NCI-H510A (cell line): ENCODE measurements at places on chromosomes 2 and 18.

DNA sequence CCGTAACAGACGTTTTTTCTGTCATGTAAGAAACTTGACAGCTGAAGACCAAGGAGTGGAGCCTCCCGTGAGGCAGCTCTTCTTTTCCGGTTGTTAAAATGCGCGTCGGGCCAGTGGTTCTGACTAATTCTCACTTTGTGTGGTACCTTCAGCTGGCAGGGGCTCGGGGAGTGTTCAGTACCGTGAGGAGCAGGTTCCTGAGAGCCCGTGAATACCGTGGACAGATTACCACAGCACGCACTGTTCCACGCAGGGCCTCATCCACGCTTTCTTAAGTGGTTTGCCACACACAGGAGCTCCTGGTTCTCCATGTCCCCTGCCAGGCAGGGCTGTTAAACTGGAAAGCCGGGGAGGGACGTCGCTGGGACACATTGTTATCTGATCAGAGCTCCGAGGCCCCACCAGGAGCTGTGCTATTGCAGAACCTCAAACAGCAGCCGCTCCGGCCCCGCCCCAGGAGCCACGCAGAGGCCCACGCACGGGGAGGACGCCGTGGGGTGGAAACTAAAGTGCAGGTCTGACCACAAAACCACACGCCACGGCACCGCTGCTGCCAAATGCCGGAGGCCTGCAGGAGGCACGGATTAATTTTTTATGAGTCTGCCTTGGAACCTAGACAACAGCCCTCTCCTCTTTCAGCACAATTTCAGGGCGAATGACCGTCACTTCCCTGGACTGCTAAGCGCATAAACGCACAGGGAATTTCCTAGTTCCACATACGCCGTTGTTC lies 43.3 kb downstream of the NFATC1 start:
- DNase-seq = no peak

DNA sequence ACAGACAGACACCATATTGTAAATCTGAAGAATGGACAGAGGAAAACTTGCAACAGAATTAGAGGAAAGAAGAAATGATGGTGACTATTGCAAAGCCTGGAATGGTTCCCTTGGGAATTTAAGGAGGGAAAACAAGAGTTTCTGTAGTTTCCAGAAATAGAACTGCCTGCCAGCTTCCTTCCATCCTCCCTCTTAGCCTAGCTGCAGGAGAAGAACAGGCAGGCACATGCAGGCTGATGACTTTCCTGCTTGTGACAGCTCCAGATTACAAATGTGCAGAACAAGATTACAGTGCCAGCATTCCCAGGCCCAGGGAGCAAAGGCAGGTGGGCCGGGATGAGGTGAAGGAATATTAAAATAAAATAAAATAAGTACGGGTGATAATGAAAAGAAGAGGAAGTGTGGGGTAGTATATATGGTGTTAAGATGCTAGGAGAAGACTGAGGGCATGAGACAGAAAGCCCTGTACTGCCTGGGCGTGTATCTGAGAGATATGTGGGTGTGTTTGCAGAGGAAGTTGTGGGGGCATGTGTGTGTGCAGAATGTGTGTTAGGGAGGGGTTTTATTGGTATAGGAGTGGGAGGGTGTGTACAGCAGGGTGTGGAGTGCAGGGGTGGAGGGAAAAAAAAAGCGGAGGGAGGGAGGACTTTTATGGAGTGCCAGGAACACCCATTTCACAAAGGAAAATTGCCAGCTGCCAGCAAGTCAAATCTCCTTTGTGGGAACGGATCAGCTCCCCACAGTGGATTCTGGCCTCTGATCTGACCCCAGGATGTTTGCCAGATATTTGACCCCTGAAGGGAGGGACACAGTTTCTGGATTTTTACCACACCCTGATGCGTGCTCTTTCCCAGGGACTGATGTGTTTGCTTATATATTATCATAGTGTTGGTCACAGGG lies 43.9 kb upstream of the NEMP2 start:
- DNase-seq = no peak

DNA sequence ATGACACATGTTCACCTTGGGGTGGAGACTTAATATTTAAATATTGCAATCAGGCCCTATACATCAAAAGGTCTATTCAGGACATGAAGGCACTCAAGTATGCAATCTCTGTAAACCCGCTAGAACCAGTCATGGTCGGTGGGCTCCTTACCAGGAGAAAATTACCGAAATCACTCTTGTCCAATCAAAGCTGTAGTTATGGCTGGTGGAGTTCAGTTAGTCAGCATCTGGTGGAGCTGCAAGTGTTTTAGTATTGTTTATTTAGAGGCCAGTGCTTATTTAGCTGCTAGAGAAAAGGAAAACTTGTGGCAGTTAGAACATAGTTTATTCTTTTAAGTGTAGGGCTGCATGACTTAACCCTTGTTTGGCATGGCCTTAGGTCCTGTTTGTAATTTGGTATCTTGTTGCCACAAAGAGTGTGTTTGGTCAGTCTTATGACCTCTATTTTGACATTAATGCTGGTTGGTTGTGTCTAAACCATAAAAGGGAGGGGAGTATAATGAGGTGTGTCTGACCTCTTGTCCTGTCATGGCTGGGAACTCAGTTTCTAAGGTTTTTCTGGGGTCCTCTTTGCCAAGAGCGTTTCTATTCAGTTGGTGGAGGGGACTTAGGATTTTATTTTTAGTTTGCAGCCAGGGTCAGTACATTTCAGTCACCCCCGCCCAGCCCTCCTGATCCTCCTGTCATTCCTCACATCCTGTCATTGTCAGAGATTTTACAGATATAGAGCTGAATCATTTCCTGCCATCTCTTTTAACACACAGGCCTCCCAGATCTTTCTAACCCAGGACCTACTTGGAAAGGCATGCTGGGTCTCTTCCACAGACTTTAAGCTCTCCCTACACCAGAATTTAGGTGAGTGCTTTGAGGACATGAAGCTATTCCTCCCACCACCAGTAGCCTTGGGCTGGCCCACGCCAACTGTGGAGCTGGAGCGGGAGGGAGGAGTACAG lies 108.1 kb downstream of the XRCC5 start:
- no peak for DNase-seq

DNA sequence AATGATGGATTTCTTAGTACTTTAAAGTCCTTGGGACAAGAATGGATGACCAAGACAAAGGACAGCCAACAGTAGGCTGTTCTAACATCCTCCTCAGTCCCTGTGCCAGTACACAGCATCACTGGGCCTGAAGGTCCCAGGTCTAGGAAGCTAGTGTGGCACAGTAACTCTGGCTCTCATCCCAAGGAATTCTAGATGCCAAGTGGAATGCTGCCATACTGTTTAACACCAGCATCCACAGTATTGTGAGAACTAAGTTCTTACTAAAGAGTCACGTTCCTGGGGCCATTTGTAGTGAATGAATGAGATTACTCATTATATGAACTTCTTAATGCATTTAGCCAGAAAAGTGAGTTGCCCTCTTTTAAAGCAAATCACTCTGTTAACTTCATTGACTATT lies 68.2 kb upstream of the LYPD1 start:
- no peak for DNase-seq

- no peak for DNase-seq
Observed at GRCh38 chr18:58005885-58006523, 38.0 kb upstream of the NEDD4L start.
